A549 treated with Mapracorat at 1 μM for 4 hours (cell line): ENCODE measurements at places on chromosomes 2 and 18. TPM values are rescaled to one million over a fixed set of nuclear protein-coding genes. Genes with fewer than 3 reads are reported as not detected.

Gene NPAS2
- total RNA-seq, result 69.0 to 96.3 TPM (median 80.5 TPM) in 5 replicates

Gene SLC16A14
- total RNA-seq, result 0.64 to 1.2 TPM (median 0.88 TPM) in 5 replicates

Gene SPATA3
- total RNA-seq, result not detected in 5 replicates

Gene CPO
- 0.11 to 0.13 TPM in 2 of 5 replicates, not detected in the others for total RNA-seq

Gene NEU4
- 0.10 to 0.42 TPM (median 0.21 TPM) in 5 replicates for total RNA-seq

Gene UGT1A7
- 3.3 to 5.1 TPM (median 4.0 TPM) in 5 replicates for total RNA-seq

Gene SERPINB12
- total RNA-seq, result not detected in 5 replicates

Gene UGT1A8
- 0.06 TPM in 1 of 5 replicates, not detected in the others for total RNA-seq

Gene CD226
- 0.08 to 0.29 TPM (median 0.16 TPM) in 4 of 5 replicates, not detected in the other for total RNA-seq

Gene CNDP1
- not detected in 5 replicates for total RNA-seq

Gene SDC1
- 148 to 201 TPM (median 187 TPM) in 5 replicates for total RNA-seq

Gene REG3A
- not detected in 5 replicates for total RNA-seq

Gene SUMO1
- total RNA-seq, result 135 to 179 TPM (median 140 TPM) in 5 replicates

Gene FZD7
- total RNA-seq, result 5.2 to 7.3 TPM (median 6.4 TPM) in 5 replicates

Gene MEIS1
- 1.2 to 2.6 TPM (median 1.6 TPM) in 5 replicates for total RNA-seq

Gene PRKAG3
- not detected in 5 replicates for total RNA-seq
